ENCODE measurements at places on chromosomes 5 and 9.

DNA sequence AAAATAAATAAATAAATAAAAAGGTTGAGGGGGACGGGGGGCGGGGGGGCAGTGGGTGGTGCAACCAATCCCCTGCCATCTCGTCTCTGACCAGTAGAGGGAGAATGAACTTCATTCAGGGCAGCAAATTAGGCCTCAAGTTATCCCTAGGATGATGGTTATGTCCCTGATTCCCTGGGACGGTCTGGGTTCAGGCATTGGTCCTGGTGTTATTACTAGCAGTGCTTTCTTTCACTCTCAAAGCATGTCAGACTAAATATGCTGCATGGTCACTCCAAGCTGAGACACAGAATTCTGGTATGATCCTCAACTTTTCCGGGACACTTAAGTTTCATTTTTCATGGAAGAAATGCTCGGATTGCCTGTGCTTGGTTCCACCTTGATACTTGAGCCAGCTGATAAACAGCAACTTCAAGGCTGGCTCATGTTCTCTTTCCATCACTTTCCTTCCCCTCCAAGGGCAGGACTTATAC is 59.4 kb downstream of the DAP start:
- DNase-seq: no peak

DNA sequence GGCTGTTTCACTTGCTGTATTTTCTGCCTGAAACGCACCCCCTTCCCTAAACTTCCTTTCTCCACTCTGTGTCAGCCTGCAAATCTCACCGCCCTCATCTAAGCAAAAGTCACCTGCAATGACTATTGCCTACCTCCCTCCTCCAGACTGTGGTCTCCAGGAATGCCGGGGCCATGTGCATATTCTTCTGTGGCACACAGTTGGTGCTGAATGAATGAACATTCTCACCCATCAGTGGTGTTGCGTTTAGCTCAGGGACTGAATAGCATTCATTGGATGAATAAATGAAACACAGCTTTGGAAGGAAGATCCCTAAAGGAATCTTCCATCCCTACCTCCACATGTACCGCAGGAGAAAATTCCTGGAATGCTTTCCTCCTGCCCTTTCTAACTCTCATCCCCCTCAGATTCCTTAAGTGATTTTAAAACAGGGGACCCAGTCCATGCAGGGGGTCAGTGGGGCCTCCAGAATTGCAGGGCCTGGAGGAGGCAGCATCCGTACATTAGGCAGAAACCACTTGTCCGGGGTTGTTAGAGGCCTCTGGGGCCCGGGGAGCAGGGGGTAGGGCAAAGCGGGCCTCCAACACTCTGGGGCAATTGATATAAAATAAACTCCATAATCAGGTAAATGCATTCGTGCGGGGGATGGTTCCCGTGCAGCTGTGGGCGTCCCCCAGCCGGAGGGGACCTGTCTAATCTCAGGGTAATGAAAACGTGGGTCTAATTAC is 28.3 kb upstream of the PTGS1 start:
- no peak for DNase-seq

DNA sequence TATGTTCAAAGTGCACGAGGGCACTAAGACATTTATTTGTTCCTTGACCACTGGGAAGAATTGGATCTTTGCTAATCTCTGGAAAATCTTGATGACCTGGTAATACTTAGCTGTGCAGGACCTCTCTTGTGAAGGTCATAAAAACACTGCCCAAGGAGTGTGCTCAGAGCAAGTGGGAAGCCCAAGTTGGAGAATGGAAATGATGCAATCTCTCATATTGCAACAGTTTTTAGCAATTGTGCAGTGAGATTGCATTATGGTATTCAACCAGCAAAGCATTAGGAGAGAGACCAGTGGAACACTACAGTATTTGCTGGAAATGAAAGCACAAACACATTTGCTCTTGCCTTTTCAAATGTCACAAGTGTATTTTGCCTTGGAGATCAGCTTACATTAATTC is 34.5 kb downstream of the TXNDC8 start:
- DNase-seq: no peak

DNA sequence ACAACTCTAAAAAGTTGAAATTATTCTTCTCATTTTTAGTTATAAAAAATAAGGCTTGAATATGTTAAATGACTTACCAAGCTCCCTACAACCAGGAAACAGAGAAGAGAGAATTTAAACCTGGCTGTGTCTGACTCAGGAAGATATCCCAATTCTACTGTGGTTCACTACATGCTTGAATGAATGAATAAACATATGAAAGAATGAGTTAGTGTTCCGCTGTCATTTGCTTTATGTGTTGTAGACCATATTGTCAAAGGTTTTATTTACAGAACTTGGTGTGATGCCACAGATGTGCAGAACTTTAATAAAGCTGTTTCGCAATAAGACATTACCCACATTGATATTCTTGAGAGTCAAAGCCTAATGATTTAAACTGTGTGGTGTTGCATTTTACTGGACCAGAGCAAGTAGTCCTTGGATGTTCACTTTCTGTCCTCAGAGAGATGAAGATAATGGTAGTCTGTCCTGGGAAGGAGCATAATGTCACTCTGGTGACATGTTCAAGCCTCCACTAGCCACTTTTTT is 313.2 kb downstream of the TRIM32 start:
- DNase-seq: no peak

DNA sequence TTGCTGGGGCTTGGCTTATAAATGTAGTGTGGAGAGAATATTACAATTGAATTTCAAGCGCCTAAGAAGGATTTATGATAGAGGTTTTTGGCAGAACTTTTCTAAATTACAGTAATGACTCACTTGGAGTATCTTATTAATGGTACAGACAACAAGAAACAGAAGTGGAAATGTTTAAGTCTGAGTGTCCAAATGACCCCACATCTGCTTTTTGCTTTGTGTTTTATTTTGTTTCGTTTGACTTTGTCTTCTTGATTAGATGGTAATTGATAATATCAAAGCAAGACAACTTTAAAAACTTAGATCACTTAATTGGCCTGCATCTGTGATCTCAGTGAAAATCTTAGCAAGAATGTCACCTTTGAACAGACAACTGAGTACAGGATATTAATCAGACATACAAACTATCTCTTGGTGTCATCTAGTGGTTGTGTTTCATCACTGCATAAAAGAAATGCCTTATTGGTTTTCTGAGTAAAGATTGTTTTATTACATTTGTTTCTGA is 577.4 kb downstream of the ISL1 start:
- no peak for DNase-seq

- DNase-seq: no peak
Observed at GRCh38 chr5:66860199-66860975, 264.2 kb downstream of the MAST4 start.

GRCh38 chr5:179836225-179837019 is 15.7 kb downstream of the SQSTM1 start:
- DNase-seq: peak; percentile 37

GRCh38 chr9:105647595-105648349 is 14.5 kb upstream of the TAL2 start:
- no peak for DNase-seq

DNA sequence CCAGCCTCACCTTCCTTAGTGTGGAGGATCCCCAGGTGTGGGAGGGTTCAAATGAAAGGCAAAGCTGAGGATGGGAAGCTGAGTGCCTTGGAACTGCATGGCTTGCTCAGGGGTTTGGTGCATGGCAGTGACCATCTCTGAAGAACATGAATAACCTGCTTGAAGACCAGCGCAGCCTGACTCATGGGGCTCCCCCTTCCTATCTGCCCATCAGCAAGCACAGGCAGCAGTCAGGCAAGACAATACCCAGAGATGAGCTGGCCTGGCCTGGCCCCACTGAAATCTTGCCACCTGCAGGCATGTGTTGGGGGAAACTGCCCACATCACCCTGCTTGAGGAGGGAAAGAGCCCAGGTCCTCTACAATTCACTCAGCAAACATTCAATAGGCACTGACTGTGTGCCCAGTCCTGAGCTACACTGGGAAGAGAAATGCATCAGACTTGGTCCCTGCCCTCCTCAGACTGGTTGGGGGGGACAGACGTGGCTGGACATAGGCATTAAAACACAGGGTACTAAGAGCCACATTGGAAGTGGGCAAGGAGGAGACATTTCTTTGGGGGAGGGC is 105.0 kb upstream of the ALDH1B1 start:
- no peak for DNase-seq

DNA sequence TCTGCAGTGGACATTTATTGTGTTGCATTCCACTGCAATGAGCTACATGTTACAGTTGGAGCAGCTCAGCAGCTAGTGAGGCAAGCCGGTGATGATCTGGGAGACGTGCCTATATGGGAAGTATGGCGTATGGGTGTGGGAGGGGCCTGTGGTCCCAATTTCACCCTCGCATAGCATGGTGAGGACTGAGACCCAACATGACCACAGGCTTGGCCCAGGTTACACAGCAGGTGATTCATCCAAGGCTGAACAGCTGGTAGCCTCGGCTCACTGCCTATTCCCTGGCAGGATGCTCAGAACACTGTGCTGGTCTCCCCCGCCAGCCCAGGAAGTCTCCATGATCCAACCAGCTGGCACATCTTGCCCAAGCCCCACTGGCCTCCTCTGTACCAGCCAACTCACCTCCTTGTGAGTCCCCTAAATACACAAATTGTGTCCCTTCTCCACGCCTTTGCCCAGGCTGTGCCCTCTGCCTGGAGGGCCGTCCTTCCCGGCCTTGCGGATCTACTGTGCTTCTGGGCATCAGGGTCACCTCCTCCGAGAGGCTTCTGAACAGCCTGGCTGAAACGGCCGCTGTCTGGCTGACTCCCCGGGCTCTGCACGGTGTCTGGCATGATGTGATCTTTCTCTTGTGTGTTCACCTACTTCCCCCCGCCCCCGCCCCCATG is 81.4 kb downstream of the NSUN2 start:
- no peak for DNase-seq

DNA sequence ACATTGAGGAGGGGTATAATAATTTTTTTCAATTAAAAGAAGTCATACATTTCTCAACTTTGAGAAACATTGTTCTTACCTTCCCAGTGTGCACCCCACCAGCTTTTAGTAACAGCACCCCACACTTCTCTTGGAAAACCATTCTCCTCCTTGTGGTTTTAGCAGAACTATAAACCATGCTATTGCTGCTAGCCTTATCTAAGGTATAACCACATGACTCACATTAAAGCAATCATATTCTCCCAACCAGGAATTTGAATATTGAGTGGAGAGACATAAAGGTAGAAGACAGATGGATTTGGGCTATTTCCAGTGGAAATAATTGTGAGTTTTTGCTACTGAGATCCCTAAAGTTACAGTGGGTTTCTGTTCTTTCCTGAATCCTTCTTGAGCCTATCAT is 43.5 kb upstream of the SRFBP1 start:
- no peak for DNase-seq

GRCh38 chr5:17308326-17309065 is 91.1 kb downstream of the BASP1 start:
- no peak for DNase-seq

- no peak for DNase-seq
Observed at GRCh38 chr5:112084149-112084548, 327.2 kb upstream of the NREP start.

GRCh38 chr5:153896701-153897100 is 142.0 kb downstream of the FAM114A2 start:
- no peak for DNase-seq

GRCh38 chr9:18874069-18874468 is 158.9 kb downstream of the SAXO1 start:
- DNase-seq: no peak

- no peak for DNase-seq
Observed at GRCh38 chr9:93266521-93267001, 82.6 kb downstream of the WNK2 start.

DNA sequence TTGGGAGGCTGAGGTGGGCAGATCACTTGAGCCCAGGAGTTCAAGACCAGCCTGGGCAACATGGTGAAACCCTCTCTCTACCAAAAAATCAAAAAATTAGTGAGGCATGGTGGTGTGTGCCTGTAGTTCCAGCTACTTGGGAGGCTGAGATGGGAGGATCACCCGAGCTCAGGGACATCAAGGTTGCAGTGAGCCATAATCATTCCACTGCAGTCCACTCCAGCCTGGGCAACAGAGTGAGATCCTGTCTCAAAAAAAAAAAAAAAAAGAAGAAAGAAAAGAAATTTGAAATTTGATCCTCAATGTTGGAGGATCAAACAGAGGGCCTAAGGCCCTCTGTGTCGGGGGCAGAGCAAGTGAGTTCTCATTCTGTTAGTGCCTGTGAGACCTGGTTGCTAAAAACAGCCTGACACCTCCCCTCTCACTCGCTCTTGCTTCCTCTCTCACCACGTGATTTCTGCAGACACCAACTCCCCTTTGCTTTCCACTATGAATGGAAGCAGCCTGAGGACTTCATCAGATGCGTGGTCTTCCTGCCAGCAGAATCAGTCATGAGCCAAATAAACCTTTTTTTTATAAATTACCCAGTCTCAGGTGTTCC is 8.4 kb upstream of the GOLPH3 start:
- no peak for DNase-seq

- no peak for DNase-seq
Observed at GRCh38 chr5:80738466-80738865, 83.7 kb upstream of the DHFR start.

DNA sequence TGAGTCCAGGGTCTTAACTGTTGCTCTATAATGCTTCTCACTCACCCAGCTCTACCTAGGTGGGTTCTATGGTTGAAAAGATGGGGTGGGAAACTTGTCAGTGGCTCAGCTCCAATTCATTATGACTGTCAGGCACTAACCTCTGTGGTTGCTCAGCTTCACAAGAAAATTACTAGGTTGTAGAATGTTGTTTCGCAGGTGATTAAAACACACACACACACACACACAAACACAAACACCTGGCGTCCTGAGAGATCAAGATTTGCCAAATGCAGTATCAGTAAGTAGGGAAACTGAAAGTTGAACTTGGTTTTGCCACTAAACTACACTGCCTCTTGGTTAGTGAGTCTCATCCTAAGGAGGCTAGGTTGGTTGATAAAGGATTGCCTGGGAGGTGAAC is 2.8 kb downstream of the MCCC2 start:
- DNase-seq: no peak

- DNase-seq: no peak
Observed at GRCh38 chr9:75142202-75142601, 53.9 kb downstream of the OSTF1 start.

GRCh38 chr5:33073881-33074327 is 362.8 kb downstream of the NPR3 start:
- DNase-seq: no peak

- no peak for DNase-seq
Observed at GRCh38 chr5:128193665-128194390, 110.3 kb downstream of the SLC12A2 start.

- DNase-seq: no peak
Observed at GRCh38 chr9:30519166-30519565, 1865.3 kb upstream of the ACO1 start.

DNA sequence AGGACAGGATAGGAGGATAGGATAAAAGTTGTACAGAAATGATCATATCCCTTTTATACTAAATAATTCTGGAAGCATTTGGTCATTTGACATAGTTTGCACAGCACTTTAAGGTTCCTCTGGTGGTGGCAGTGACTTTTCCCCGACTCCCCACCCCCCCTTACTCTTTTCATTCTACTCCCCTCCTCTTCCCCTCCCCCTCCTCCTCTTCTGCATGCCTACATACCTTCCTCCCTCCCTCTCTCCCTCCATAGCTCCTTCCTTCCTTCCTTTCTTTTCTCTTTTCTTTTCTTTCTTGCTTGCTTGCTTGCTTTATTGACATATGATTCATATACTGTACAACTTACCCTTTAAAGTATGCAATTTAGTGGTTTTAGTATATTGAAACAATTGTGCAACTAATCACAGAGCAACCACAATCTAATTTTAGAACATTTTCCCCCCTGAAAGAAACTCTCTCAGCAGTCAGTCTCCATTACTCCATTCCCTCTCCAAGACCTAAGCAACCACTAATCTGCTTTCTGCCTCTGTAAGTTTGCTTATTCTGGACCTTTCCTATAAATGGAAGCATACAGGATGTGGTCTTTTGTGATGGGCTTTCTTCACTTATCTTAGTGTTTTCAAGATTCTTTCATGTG is 159.0 kb downstream of the HACD4 start:
- no peak for DNase-seq

GRCh38 chr9:72300873-72301272 is 64.1 kb downstream of the ZFAND5 start:
- DNase-seq: no peak

Measured in activated CD8-positive, alpha-beta memory T cell treated with anti-CD3 and anti-CD28 coated beads for 4 hours (primary cell).